ENCODE measurements at places on chromosomes 12 and 14.

- no peak for DNase-seq
These were observed 115.4 kb downstream of the TMTC2 start for GRCh38 chr12:82801951-82802610.

GRCh38 chr14:100118396-100119011, 40.9 kb downstream of the DEGS2 start:
- no peak for DNase-seq

DNA sequence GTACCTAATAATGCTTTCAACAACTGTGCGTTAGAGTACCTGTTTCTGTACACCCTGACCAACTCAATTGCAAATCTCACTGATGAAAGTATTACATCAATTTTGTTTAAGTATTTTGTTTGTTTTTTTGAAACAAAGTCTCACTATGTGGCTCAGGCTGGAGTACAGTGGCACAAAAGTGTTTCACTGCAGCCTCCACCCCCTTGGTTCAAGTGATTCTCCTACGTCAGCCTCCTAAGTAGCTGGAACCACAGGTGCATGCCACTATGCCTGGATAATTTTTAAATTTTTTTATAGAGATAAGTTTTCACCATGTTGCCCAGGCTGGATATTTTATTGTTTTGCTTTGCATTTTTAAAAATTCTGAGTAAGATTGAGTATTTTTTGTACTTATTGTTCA, 46.7 kb downstream of the YEATS4 start:
- no peak for DNase-seq

- DNase-seq = no peak
These were observed 263.9 kb upstream of the TMTC1 start for GRCh38 chr12:30047516-30048254.

- DNase-seq = no peak
These were observed 46.6 kb downstream of the CALM1 start for GRCh38 chr14:90443161-90444076.

- no peak for DNase-seq
These were observed 153.9 kb upstream of the AVPR1A start for GRCh38 chr12:63304887-63305316.

- no peak for DNase-seq
These were observed 685.3 kb downstream of the TRHDE start for GRCh38 chr12:72957454-72957853.

DNA sequence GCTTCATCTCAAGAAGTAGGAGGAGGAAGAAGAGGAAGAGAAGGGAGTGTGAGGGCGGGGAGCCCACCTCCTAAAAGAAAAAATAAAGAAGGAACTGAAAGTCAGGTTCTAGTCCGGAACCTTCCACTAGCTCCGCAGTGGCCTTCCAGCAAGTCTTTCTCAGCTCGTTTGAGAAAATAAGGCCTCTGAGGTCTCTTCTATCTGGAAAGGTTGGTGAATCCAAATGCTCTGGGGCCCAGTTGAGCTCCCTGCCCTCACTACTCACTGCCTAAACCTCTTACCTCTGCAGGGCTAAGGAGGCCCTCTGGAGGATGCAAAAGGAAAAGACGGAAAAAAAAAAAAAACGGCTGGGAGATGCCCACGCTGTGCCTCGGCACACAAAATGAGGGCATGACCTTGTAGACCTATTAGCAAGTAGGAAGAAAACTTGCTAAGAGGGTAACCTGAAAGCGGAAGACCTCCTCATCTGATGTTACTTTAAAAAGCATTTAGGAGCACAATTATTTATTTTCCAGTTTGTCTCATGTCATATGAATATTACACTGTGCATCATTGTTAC, 35.9 kb downstream of the FBLN5 start:
- DNase-seq = peak; percentile 41

GRCh38 chr14:72847721-72848120, 46.2 kb downstream of the DPF3 start:
- DNase-seq = no peak

DNA sequence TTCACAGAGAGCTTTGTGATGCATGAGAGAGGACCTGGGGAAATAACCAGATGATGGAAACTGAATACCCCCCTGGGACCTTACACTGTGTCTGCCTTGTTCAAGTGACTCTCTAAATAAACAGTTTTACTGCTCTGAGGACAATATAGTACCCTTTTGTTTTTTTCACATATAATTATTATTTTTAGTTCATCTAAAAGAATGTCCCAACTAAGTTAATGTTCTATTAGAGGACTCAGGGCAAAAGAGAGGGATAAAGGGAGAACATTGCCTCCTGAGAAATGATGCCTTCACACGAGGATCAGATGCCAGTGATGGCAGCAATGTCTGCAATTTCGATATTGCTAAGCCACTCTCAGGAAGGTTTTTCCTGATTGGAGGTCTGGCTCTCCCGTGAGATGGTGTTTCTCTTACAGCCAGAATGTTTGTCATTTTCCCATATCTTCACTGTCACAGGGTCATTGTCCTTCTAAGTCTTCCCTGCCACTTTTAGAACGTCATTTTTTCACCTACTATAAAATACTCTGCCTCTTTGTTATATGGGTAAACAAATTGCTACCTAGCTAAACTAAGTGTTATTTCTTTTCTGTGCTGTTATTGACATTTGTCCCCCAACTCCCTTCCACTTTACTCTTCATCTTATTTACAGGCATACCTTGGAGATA, 201.6 kb downstream of the RAD51B start:
- no peak for DNase-seq

All from activated naive CD4-positive, alpha-beta T cell treated with anti-CD3 and anti-CD28 coated beads, Interleukin-2, amount 50 U/mL, for 16 hours (primary cell).